ENCODE measurements at places on chromosomes 7 and 10. TPM values are rescaled to one million over a fixed set of nuclear protein-coding genes. Genes with fewer than 3 reads are reported as not detected.

The ARMS2 gene
- total RNA-seq: not detected

The ACSL5 gene
- 1.8 TPM for total RNA-seq

The AKAP9 gene
- 24.1 TPM for total RNA-seq

The GIMAP5 gene
- not detected for total RNA-seq

The UBE2D4 gene
- 33.0 TPM for total RNA-seq

The GRID1 gene
- total RNA-seq: not detected

The CH25H gene
- total RNA-seq: 34.9 TPM

The PNLIPRP1 gene
- total RNA-seq: not detected

All from GM23248 (cell line).